ENCODE measurements at places on chromosomes 7 and 10. TPM values are rescaled to one million over a fixed set of nuclear protein-coding genes. Genes with fewer than 3 reads are reported as not detected.

Gene DYDC2
- 0.06 TPM for total RNA-seq

Gene FAM25C
- 4.7 TPM for total RNA-seq

Gene LRIT2
- total RNA-seq = not detected

Gene UFSP1
- total RNA-seq = 4.7 TPM

Gene TRPV5
- total RNA-seq = not detected

Gene OPN1SW
- total RNA-seq = not detected

Gene CREB5
- total RNA-seq = 4.4 TPM

Gene ZNF32
- total RNA-seq = 19.1 TPM

Gene NACAD
- 0.16 TPM for total RNA-seq

Gene PNLIPRP1
- not detected for total RNA-seq

Gene HYAL4
- total RNA-seq = 0.08 TPM

Gene ST7
- 26.3 TPM for total RNA-seq

Data from A549 treated with CpdA at 1 μM for 4 hours (cell line).